HT-29 (cell line): ENCODE measurements at places on chromosomes 3 and 15. TPM values are rescaled to one million over a fixed set of nuclear protein-coding genes. Genes with fewer than 3 reads are reported as not detected.

- no peak for DNase-seq
These were observed 10.6 kb upstream of the POU1F1 start for GRCh38 chr3:87287011-87287410.

Gene TRH
- not detected in 2 replicates for total RNA-seq

DNA sequence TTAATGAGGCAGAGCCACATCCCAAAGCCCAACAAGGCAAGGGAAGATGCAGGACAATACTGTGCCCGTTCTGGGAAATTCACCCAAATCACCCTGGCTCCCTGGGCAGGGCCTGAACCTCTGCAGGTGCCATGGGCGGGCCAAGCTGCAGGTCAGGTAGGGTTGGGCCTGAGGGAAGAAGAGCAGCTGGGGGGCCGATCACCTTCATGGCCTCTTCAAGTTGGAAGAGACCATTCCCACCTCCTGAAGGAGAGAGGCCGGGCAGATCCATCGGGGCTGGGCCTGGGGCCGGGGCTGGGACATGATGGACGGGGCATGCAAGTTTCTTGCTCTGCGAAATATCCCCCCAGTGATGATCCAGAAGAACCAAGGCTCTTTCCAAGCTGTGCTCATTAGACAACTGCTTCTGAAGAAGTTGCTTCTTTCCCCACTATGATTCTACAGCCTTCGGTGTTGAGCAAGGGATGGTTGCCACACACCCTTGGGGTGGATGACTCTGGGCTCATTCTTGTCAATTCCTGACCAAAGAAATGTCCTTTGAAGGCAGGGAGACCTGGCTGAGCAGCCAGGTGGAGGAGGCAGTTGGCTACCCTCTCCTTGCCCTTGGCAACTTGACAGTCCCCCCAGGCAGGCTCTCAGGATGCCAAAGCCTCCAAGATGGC is 38.2 kb downstream of the KLHL25 start:
- no peak for DNase-seq

Gene CADM2
- total RNA-seq = not detected in 2 replicates

Gene DAPK2
- total RNA-seq = 0.52 and 4.4 TPM in 2 replicates

Gene SLC12A8
- total RNA-seq = 57.8 and 61.3 TPM in 2 replicates

Gene RARRES1
- total RNA-seq = 79.2 and 102 TPM in 2 replicates

Gene CDHR4
- 0.15 and 0.34 TPM in 2 replicates for total RNA-seq

- no peak for DNase-seq
These were observed 5.0 kb downstream of the IFRD2 start for GRCh38 chr3:50287262-50287661.

DNA sequence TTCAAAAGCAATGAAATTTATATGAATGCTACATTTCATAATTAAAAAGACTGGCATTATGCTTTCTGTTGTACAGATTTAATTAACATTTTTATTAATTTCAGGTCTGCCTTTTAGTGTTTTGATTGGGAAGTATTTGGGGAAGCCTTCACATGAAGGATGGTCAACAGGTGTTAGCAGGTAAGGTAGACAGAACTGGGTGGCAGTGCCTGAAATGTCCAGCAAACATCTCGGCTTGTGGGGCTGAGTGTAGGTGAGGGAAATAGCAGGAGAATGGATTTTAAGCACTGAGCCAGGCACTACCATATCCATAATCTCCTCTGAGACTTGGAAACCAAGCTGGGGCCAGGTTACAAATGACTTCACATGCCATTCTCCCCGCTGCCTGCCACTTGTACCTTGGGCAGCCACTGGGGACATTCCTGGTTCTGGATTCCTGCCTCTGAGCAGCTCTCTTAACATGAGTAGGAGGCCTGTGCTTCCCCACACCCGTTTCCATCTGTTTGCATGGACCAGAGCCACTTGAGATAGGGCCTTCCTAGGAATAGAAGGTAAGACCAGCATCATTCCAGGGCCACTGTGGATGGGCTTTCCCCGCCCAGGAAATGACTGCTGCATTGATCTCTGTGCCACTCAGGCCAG is 125.9 kb upstream of the HES1 start:
- DNase-seq = peak; percentile 29

Gene ADGRG7
- 0.08 and 0.13 TPM in 2 replicates for total RNA-seq

GRCh38 chr15:48266024-48266689 is 60.1 kb downstream of the SLC12A1 start:
- no peak for DNase-seq

- no peak for DNase-seq
These were observed 62.0 kb downstream of the ZNF148 start for GRCh38 chr3:125313060-125313635.

GRCh38 chr3:70916375-70917055 is 604.1 kb upstream of the MDFIC2 start:
- DNase-seq = no peak

- DNase-seq = no peak
These were observed 604.9 kb upstream of the CFAP20DC start for GRCh38 chr3:59654480-59655417.

Gene PRR20G
- total RNA-seq = not detected in 2 replicates

DNA sequence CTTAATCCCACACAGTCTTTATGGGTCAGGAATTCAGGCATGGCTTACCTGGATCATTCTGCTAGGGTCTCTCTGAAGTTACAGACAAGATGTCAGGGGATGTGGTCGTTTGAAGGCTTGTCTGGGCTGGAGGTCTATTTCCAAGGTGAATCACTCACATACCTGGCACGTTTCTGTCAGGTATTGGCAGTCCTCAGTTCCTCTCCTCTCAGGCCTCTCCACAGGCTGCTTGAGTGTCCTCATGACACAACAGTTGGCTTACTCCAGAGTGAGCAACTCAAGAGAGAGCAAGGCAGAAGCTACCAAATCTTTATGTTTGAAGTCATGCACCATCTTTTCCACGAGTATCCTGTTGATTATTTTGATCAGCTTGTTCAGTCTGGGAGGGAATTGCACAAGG is 43.9 kb upstream of the PARP14 start:
- DNase-seq = no peak

GRCh38 chr3:76147846-76148245 is 362.5 kb upstream of the ZNF717 start:
- no peak for DNase-seq

DNA sequence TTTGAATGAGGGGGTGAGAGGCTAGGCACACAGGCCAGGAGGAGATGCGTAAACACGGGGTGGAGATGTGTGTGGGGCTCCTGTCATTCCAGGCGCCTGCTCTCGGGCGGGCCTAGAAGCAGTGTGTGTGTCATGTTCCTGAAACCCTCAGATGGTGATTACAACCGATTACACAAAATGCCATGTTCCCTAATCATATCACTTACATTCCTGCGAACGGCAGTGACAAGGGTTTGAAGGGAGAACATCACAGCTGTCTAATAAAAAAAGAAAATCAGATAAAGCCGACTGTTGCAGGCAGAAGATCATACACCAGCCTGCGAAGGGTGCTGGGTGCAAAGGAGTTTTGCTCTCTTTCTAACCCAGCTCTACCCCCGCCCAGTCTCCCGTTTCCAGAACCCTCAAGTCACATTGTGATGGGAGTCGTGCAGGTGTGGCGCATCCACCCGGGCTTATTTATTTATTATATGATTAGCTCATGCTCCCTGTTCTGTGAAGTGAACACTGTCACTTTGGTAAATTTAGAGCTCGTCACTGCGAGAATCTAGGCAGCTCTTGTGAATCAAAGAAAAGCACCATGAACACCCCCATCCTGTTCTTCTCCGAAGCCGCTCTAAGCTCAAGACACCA is 140.3 kb downstream of the NR2F2 start:
- DNase-seq = no peak

DNA sequence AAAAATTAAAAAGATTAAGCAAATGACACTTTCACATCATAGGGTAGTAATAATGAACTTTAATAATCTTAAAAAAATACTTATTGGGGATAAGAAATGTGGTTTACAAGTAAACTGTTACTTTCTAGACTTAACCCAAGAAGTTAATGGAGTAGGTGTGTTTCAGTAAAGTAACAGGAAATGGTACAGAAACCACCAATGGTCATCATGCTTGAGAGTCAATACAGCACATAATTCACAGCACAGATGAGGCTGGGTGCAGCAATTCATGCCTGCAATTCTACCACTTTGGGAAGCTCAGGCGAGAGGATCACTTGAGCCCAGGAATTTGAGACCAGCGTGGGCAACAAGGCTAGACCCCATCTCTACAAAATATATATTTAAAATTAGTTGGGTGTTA is 11.5 kb upstream of the USP50 start:
- no peak for DNase-seq

DNA sequence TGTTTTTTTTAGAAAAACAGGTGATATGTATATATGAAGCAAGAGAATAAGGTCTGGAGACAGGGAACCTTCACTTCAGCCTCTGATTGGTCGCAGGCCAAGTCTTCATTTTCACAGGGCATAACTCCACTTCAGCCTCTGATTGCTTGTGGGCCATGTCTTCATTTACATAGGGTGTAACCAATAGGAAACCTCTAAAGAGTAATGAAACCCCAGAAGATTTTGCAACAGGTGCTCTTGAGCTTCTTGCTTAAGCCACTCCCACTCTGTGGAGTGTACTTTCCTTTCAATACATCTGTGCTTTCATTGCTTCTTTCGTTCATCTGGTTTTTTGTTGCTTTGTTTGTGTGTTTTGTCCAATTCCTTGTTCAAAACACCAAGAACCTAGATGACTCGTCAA is 22.6 kb upstream of the SCG3 start:
- no peak for DNase-seq

Gene RARB
- not detected in 2 replicates for total RNA-seq

- no peak for DNase-seq
These were observed 183.6 kb downstream of the UACA start for GRCh38 chr15:70579766-70580165.

- DNase-seq = no peak
These were observed 9.3 kb downstream of the B2M start for GRCh38 chr15:44720460-44721176.

- DNase-seq = peak; percentile 77
These were observed 448 bp downstream of the PLXNB1 start for GRCh38 chr3:48429317-48429959.

Gene HAPLN3
- 1.2 and 2.3 TPM in 2 replicates for total RNA-seq

Gene SLCO2A1
- total RNA-seq = not detected in 2 replicates

DNA sequence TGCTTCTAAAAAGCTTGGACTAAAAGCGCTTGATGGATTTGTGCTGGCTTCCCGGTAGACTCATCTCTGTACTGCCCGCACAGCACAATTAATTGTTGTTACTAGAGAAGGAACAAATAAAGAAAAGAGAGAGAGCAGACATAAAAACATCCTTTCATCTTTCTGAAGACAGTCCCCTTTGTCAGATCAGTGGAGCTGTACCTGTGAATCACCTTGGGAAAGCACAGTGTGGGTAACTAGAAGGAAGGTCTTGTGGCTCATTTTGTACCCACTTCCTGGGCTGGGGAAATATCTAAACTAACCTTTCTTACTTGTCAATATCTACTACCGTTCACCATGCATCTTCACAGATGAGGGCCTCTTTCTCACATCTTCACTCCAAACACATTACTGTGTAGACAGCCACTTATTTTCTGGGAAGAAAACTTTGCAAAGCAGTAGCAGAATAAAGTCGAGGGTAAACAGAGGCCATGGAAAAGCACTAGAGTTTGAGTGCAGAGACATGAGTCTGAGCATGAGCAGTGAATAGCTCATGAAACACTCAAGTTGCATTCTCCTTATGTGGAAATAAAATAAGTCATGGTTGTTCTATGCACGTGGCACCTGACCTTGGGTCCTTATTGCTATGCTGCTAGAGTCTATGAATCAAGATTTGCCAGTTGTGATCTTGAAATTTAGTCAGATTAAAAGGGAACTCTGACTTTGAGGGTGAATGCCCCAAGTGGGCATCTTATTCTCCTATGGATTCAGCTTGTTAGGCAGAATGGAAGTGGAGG is 169.3 kb downstream of the LPP start:
- DNase-seq = no peak

DNA sequence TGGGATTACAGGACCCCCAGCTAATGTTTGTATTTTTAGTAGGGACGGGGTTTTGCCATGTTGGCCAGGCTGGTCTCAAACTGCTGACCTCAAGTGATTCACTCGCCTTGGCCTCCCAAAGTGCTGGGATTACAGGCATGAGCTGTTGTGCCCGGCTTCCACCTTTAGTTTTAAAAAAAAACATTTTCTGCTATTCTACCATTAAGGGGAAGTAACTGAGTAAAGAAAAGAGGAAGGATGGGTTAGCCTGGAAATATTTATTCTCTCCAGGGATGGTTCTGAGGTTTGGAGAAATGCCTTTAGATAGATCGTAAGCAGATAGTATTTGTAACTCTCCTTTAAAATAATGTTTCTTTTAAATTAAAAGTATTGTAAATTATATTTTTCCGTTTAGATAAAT is 3.1 kb downstream of the AP4E1 start:
- DNase-seq = no peak

DNA sequence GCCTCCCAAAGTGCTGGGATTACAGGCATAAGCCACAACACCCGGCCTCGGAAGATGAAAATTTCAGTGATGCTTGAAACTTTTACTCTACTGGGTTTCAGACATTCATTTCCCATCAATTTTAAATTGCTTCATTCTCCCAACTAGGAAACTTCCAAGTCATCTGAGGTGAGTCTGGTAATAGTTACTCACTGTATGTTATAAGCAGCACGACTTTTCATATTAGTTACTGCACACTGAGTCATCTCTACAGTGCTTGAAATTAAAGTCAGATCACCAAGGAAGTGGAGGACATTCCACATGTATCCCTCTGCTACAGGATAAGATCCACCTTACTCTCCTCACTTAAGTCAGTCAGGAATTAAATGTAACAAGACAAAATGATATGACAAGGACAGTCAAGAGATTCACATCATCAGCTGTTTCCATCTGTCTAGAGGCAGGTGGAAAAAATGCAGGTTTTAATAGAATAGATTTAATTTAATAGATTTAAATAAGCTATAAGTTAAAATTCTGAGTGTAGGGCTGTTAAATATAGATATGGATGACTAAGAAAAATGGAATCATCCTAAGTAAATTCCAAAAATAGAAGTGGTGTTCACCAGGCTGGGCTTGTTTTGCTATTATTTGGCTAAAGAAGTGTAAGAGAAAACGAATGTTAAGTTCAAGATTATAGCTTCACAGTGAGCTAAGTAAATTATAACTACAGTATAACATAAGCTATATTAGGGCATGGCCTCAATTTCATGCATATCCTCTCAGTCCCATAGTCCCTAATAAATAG is 104.4 kb downstream of the TMCO5A start:
- DNase-seq = no peak

Gene FAM81A
- 12.3 and 17.9 TPM in 2 replicates for total RNA-seq

Gene SH2D7
- 0.05 TPM in 1 of 2 replicates, not detected in the other for total RNA-seq

- DNase-seq = no peak
These were observed 17.4 kb downstream of the SUSD5 start for GRCh38 chr3:33201195-33201594.

DNA sequence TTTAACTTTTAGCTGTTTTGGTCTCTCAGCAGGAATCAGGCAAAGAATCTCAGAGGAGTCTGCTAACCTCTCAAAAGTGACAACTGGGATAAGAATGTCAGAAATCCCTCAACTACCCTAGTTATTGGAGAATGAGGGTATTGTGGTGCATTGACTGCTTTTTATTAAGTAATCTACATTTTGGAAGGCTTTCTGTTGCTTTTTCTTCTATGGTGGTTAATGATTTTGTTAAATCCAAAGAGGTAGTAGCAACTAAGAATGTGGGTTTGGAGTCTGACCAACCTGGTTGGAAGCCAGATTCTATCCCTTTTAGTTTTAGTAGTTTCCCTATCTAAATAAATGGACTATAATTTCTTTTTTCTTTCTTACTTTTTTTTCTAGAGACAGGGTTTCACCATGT is 94.7 kb upstream of the RNF7 start:
- DNase-seq = no peak

- DNase-seq = no peak
These were observed at the start of gene SLC38A3 for GRCh38 chr3:50204804-50205412. Gene SLC38A3, plus strand, starts transcription at chr3:50205271. Its CDS starts 8,929 bp downstream, at chr3:50214200.
